Stimulated activated CD8-positive, alpha-beta memory T cell treated with anti-CD3 and anti-CD28 coated beads, Interleukin-4, amount 100 ng/mL, for 4 hours (primary cell): ENCODE measurements at places on chromosomes 13 and 19.

DNA sequence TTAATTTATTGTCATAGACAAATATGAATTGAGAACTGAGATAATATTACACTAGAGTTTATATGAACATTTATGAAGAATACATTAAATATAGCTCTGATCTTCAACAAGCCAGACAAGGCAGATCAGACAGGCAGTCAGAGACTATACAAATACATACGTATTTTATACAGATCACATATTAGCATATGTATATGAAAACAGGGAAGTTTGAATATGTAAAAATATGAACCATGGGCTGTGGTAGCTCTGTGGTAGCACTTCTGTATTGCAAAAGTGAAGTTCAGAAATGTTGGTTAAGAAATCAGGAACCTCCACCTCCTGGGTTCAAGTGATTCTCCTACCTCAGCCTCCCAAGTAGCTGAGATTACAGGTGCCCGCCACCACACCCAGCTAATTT, 20.7 kb downstream of the GPR180 start:
- DNase-seq = no peak

- DNase-seq = no peak
These were observed 106.7 kb upstream of the UBAC2 start for GRCh38 chr13:99093997-99094396.

GRCh38 chr13:40662866-40663265, 3.6 kb downstream of the FOXO1 start:
- DNase-seq = no peak

DNA sequence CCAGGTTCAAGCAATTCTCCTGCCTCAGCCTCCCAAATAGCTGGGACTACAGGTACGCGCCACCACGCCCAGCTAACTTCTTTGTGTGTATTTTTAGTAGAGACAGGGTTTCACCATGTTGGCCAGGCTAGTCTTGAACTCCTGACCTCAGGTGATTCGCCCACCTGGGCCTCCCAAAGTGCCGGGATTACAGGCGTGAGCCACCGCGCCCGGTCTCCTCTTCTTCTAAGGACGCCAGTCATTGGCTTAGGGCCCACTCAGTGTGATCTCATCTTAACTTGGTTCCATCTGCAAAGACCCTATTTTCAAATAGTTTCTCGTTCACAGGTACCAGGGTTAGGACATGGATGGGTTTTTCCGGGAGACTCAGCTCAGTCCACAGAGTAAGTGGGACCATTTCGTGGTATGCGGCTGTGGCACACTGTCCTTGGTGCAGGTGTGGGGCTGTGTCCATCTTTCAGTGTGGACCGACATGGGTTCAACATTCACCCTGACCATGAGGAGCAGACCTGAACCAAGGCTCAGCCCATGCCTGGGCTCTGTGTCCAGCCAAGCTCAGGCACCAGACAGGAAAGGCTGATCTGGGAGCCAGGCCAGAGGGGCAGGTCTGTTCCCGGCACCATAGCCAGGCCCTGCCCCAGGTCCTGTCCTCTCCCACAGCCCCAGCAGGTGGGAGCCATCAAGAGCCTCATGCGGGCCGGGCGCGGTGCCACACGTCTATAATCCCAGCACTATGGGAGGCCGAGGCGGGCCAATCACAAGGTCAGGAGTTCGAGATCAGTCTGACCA, 2.8 kb upstream of the MKNK2 start:
- DNase-seq = no peak

DNA sequence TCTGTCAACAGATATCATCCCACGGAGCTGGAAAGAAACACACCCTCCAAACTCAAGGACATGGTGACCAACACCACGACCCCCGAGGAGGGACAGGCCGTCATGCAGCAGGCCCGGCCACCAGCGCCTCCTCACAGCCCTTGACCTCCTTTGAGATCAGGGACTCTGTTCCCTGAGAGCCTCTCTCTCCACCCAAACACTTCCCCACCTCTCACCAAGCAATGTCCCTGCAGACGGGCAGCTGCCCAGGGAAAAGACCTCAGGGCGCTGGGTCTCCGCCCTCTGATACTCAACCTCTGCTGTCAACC, 10.0 kb downstream of the SCGB2B2 start:
- no peak for DNase-seq

DNA sequence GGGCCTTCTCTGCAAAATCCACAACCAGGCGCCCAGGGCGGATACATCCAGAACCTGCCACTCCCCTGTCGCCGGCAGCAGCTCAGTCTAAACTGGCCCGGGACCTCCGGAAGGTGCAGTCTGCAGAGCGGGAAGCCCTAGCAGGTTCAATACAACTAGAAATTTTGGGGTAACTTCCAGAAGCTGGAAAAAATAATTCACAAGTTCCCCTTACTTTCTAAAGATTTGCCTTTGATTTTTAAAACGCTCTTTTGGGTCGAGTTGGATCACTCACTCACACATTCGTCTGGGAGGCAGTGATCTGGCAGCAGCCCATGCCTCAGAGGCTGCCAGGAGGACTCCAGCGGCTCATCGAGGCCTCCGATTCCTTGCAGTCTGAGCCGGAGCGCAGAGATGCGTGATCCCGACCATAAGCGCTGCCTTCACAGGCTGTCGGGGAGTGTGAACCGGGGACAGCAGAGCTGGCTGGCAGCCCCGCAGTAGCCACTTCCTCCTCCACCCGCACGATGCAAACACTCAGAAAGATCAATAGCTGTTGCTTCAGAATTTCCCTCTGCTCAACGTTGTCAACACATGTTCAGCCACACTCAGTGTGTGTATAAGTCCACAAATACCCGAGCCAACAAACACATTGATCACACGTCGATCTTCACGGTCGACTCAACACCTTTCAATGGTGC, 35.6 kb upstream of the ZNF507 start:
- no peak for DNase-seq

DNA sequence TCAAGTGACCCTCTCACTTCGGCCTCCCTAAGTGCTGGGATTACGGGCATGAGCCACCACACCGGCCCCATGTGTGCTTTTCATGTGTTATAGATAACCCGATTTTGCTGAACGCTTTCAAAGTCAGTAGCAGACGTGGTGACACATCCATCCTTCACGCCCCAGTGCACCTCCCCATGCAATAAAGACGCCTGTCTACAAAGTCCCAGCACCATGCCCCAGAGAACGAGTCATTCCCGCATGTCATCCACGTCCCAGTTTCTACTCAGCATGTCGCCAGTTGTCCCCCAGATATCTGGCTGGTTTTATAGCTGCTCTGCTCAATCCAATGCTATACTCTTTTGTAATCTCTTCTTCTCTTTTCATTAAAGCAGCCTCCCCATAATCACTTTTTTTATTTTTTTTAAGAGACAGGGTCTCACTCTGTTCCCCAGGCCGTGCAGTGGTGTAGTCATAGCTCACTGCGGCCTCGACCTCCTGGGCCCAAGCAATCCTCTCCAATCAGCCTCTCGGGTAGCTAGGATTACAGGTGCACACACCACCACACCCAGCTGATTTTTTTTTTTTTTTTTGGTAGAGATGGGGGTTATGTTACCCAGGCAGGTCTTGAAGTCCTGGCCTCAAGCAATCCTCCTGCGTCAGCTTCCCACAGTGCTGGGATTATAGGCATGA, 42.5 kb downstream of the DNM2 start:
- DNase-seq = peak; percentile 24

DNA sequence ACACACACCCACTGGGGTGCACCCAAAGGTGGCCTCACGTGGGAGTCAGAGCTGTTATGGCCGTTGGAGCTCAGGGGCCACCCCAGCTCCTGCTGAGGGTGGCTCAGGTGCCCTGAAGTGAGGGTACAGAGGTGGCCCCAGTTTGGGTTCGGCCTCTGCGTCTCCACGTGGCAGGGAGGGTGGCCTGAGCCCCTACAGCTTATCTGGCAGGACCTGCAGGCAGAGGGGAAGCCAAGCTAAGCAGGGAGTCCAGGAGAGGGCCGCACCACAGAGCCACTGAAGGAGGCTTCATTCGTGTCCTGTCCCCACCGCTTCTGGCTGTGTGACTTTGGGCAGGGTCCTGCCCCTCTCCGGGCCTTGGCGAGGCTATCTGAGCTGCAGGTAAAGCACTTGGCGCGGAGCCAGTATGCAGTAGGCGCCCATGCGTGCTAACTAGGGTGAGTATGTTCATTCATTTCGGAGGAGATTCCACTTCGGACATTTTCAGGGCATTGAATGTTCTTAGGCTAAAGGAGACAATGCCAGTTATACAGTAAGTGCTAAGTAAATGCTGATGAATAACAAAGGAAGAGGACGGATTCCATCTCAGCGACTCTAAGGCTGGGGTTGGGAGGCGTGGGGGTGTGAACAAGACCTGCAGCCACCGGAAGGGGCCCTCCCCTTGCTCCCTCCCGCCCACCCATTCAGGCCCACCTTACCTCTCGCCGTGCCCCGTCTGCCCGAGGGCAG, 4.9 kb downstream of the REX1BD start:
- no peak for DNase-seq

DNA sequence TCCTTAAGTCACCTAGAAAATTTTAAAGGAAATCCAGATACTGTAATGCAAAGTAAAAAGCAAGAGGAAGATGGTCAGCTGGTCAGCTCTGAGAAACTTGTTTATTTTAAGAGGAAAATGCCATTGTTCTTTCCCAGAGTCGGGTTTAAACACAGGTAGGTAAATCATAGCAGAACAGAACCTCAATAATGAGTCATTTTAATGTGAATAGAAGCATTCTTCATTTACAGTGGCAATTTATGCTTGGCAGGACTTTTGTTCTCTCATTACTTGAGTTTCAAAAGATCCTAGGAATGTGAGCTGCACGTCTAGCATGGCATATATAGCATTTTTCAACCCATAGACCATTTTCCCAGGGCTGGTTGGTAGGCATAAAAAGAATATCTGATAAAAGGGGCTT, 132.3 kb downstream of the LIG4 start:
- DNase-seq = no peak

DNA sequence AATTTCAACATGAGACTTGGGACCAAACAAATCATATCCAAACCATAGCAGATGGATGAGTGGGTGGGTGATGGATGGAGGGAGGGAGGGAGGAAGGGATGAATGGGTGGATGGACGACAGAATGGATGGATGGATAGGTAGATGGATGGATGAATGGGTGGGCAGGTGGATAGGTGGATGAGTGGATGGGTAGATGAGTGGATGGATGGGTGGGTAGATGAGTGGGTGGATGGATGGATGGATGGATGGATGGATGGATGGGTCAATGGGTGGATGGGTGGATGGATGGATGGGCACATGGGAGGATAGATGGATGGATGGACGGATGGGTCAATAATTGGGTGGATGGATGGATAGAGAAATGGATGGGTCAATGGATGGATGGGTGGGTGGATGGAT, 47.9 kb upstream of the ONECUT3 start:
- DNase-seq = no peak

DNA sequence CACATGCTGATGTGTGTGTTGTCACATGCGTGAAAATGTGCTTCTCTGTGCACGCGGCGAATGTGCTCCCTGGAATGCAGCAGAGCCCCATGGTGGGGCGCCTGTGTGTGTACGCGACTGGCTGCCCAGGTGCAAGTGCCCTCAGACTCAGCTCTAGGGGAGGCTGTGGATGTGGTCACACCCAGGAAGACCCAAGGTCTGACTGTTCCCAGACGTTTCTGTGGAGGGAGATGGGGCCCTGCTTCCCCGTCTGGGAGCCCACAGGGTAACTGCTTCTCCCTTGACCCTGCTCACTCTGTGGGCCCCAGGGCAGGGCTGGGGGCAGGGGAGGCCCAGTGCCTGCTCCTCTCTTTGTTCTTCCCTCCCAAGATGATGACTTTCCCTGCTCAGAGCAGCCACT, 7.9 kb upstream of the UQCR11 start:
- DNase-seq = no peak

- DNase-seq = no peak
These were observed 738.4 kb downstream of the PCDH17 start for GRCh38 chr13:58369936-58370335.

GRCh38 chr13:51770160-51770559, 33.8 kb downstream of the DHRS12 start:
- DNase-seq = no peak

GRCh38 chr19:17393002-17393401, 994 bp downstream of the CCDC194 start:
- DNase-seq = no peak

DNA sequence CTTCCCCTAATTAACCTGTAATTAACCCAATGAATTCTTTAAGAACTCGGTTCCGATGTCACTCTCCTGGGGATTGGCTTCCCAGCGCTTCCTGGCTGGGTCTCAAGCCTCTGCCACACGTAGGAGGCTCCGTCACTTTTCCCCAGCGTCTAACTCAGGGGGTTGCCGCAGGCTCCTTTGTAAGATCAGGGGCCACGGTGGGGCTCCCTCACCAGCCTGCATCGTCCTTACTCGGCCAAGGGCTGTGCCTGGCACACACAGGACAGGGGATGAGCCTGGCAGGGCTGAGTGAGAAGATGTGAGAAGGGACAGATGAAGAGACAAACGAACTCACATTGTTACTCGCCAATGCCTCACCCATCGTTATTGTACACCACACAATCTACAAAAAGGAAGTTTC, 20.9 kb upstream of the ATP11A start:
- DNase-seq = no peak

DNA sequence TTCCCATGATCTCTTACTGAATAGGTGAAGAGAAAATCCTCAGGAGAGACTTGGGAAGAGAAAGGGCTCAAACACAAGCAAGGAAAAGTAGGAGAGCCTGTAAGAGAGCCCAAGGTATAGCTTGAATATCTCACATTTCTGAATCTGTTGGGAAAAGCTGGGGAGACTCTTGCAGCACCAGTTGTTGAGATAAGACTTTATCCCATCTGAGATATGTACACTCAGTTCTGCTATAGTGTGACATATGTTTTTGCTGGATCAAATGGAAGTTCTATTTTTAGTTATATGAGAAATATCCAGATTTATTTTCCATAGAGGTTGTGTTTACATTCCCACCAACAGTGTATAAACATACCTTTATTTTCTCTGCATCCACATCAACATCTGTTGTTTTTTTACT, 246.1 kb downstream of the NDFIP2 start:
- no peak for DNase-seq

- no peak for DNase-seq
These were observed 1.0 kb upstream of the TYROBP start for GRCh38 chr19:35908973-35909683.

GRCh38 chr19:40743926-40744325, 6.4 kb downstream of the ACTMAP start:
- no peak for DNase-seq

GRCh38 chr13:77696006-77696878, 1.2 kb upstream of the SLAIN1 start:
- DNase-seq = no peak

- DNase-seq = no peak
These were observed 811.6 kb upstream of the ARGLU1 start for GRCh38 chr13:107379407-107380155.

- DNase-seq = peak; percentile 83
These were observed 4.0 kb upstream of the ZFP36 start for GRCh38 chr19:39402346-39403300.

DNA sequence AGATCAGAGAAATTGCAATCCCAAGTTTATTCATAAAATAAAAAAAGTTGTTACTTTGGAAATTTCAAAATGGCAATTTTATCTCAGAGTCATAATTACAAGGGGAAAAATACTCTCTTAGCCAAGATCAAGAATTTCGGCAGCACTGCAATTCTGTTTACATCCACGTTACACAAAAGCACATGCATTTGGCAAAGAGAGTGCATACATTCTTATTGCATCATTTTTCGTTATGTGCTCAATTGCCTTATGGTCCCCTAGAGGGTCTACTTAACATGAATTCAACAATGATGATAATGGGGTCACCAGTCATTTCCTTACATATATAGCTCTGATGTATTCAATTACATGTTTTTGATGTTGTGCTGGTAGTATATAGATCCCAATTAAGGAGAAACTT, 498.0 kb downstream of the DIAPH3 start:
- no peak for DNase-seq
